ENCODE measurements at places on chromosomes 2 and 18.
A peak's percentile ranks its signal among the peaks of the same experiment; 100 is the strongest.

GRCh38 chr18:33605250-33605649 lies 27.2 kb downstream of the ASXL3 start:
- no peak for DNase-seq

- no peak for DNase-seq
Observed at GRCh38 chr2:176087330-176088047, 3.7 kb upstream of the EVX2 start.

- no peak for DNase-seq
Observed at GRCh38 chr2:238143239-238143951, 4.9 kb downstream of the KLHL30 start.

- no peak for DNase-seq
Observed at GRCh38 chr2:161130354-161130753, 29.9 kb upstream of the TANK start.

DNA sequence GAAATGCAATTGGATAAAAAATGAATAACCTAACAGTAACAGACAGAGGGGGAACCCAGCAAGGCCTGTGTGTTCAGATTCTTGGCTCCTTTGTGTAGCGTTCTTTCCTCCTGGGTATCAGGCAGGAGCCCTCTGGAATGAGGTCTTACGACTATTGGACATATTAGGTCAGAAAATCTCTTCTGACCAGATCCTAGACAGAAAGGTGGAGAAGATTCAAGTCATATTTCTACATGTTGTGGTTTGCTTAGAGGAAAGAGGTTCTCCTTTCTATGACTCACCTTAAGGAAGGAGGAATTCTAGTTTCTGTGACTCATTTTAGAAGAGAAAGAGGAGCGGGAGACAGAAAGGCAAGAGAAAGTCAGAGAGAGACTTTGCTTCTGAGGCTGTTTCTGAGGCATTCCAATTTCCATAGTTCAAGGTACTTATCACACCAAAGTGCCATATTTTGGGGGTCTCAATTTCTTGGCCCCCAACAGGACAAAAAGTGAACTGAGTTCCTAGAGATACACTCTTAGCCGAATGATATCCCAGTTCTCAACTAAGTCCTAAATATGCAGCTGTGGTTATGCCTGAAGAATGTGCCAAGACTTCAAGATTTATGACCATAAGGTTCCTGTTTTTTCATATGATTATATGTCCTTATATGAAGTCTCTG lies 618.6 kb downstream of the ZEB2 start:
- DNase-seq: peak; percentile 55

DNA sequence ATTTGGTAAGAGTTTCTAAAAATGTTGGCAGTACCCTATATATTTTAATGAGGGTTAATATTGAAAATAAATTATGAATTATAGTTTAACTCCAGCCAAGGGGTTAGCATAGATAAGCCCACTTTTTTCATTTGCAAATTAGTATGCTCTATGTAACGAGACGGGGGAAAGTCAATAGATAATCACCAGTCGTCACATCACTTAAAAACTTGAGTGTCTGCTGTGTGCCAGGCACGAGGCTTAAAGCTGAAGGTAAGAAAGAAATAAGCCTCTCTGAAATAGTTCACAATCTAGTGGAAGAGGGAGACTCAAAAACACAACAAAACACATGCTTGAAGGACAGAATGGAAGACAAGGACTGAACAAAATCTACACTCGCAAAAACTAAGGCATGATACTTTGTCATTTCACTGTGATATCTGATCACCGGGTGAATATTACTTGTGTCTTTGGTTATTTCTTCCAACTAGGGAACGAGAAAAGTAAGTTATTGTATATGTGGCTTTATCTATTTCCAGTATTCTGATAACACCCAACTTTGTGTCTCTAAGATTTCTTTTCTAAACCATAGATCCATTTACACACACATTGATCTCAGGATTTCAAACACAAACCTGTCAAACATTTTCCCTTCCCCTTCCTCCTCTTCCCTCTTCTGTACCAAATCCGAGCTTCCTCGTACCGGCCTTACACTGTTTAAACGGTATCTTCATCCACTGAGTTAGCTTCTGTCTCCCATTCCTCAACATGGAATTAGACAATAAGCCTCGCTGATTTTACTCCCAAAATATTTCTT lies 199.1 kb downstream of the PIEZO2 start:
- DNase-seq: no peak

GRCh38 chr2:85396531-85397470 lies 13.4 kb downstream of the CAPG start:
- no peak for DNase-seq

DNA sequence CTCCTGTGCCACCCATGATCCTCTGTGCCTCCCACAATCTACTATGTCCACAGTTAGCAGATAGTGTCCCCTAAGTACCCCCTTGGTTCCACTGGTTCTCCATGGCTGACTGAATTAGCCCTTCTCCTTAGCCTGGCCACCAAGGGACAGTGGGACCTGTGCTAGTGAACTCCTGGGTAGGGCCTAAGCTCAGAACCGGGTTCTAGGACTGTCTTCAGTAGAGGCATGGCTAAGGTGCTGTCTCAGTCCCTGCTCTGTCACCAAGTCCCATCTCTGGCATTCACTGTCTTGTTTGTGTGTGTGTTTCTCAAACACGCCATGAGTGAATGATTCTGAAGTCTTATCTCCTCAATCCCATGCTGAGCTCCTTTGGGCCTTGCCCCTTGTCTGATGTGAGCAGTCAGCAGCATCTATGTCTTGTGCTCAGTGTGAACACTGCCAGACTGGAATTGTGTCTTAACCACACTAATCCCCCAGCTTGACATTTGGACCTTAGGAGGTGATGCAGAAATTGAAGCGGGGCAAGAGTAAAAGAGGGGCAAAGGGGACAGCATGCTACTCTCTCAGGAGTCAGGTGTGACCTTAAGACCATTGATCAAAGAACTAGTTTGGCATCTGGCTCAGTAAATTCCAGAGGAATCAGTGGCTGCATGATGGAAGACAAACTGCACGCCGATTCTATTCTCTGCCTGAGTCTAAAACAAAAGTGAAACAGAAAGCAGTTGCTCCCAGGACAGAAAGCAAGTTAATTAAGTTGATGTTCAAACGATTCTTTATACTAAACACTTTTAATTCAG lies 190.5 kb downstream of the ALPK2 start:
- DNase-seq: peak; percentile 10

- DNase-seq: no peak
Observed at GRCh38 chr18:9477509-9477908, 2.2 kb downstream of the RALBP1 start.

DNA sequence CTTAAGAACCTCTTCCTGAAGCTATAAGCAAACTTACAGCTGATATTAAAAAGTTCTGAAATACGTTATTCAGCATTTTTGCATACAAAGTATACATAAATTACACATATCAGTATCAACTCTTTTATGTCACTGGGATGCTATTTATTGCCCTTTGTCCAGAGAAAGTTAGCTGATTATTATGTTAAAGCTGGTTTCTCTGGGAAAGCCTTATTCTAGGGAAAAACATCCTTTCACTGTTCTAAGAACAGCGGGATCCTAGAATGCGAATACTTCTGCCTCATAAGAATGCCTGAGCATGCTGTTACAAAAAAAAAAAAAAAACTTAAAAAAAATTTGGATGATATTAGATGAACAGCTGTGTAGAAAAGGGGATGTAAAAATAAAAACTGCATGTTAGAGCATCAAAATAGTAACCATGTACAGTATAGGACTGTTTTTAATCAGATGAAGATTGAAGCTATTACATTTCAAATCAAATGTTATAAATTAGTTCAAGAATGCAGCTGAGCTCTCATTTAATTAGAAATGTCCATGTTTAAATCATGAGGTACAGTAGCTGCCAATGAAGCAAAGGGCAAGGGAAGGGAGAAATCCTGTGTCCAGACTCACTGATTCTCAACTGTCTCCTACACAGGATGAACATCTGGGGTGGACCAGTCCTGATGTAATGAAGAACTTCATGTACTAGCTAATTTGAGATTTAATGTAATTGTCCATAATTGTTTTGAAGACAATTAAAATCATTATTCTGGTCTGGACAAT lies 8.2 kb downstream of the FTCDNL1 start:
- no peak for DNase-seq

- no peak for DNase-seq
Observed at GRCh38 chr2:99471654-99472599, 17.9 kb downstream of the REV1 start.

DNA sequence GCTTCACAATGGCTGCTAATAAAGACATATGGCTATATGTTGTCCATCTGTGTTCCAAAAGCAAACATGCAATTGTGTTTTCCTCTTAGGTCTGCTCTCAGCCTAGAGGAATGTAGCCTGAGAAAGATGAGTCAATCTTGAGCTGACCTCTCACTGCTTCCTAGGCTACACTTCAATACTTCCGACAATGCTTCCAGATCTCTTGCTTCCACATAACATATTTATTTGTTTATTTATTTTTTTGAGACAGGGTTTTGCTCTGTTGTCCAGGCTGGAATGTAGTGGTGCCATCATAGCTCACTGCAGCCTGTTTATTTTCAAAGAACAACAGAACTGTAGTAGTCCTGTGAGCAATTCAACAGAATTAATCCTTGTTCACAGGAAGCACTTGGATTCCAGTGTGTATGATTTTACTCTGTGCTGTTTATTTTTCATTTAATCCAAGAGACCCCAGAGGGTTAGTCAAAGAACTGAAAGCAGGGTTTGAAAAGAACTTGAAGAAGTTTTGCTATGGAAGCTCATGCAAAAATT lies 437.9 kb downstream of the TXNL1 start:
- peak; percentile 43 for DNase-seq

Data from epithelial cell of proximal tubule (primary cell).